ENCODE measurements at places on chromosomes 5 and 9.

DNA sequence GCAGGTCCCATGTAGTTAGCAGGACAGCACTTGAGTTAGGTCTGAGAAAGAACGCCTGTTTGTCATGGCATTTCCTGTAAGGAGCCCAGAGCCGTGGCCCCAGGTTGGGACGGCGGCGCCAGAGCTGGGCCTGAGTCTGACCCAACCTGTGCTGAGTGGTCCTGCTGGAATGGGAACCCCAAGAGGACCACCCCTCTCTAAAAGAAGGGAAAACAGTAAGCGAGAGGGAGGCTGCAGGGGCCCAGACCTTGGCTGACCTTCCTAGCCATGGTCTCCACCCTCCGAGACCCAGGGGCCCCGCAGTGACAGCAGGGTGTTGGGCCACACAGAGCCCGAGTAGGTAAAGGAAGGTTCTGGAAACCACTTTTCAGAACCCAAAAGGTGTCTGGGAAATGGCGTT lies 1.8 kb upstream of the LRRC14B start:
- no peak for DNase-seq

- DNase-seq: no peak
These were observed 399.3 kb upstream of the CDH9 start for GRCh38 chr5:27437594-27438200.

- no peak for DNase-seq
These were observed 310.5 kb downstream of the DMAC1 start for GRCh38 chr9:7489036-7489435.

GRCh38 chr9:131800366-131800765 lies 60.5 kb upstream of the RAPGEF1 start:
- DNase-seq: no peak

DNA sequence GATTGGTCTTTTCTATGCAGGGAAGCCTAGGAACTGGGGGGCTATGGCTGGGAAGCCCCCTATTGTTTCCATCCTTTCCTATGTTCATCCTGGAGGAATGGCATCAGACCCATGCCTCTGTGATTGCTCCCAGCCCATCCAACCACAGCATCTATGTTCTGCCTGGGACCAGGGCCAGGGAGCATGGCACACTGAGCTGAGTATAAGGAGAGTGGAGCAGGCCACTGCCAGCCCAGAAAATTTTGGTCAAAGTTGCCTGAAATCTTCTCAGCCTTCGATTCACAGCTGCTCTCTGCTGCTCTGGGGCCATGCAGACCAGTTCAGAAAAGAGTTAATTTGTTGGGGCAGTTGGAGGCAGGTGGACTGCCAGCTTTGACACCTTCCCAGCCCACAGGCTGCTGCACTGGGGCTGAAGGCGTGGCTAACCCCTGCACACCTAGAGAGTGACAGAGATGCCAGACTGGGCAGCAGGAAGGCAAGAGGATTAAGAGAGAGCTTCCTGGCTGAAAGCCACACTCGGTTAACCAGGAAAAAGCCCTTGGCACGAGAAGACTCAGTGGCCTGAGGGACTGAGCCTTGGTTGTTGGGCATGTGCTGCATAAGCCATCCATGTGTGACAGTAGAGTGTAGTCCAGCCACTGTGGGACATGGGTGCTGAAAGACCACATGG lies 12.1 kb downstream of the TGFBI start:
- DNase-seq: no peak

- DNase-seq: no peak
These were observed 53.7 kb downstream of the RGMB start for GRCh38 chr5:98827161-98827560.

DNA sequence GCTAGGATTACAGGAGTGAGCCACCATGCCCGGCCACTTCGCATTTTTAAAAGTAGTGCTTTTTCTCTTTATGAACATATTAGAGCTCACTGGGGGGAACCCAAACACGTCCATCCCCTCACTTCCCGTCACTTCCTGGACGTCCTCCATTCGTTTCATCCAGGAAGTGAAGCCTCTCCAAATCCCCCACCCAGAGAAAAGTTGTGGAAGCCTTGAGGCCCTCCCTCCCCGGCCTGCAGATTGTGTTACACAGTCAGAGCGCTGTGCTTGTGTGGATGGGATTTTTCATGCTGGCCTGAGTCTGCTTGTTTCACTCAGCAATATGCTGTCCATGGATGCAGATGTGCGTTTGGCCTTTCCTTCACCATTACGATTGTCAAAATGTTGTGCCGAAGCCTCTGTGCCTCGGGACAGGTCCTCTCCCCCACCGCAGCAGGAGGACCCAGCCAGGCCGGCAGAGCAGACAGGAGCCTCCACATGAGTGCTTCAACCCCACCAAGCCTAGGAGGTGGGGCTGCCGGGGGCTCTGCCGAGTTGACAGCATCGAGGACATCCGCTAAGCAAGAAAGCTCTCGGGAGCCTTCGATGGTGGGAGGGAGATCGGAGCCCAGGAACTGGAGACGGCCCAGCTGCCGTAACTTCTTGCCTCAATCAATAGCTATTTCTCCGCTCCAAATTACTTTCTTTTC lies 121.6 kb upstream of the PPP1R26 start:
- DNase-seq: no peak

Data from activated T-helper 2 cell treated with anti-CD3 and anti-CD28 coated beads, Interferon-gamma antibody, Interleukin-2, Interleukin-4, amounts not matched to agents 10 μg/mL and 5 μg/mL and 100 μg/mL, durations not matched to agents 14 hours and 24 hours and 36 hours (primary cell).